ENCODE measurements at places on chromosomes 12 and 14. TPM values are rescaled to one million over a fixed set of nuclear protein-coding genes. Genes with fewer than 3 reads are reported as not detected.

The DDIT3 gene
- 42.5 TPM for total RNA-seq

The HOXC5 gene
- total RNA-seq, result 0.39 TPM

The IL31 gene
- total RNA-seq, result not detected

The E2F7 gene
- total RNA-seq, result 16.7 TPM

The SLC7A7 gene
- 3.4 TPM for total RNA-seq

The PLCZ1 gene
- total RNA-seq, result not detected

The GPRC5A gene
- total RNA-seq, result 56.1 TPM

The NOC4L gene
- total RNA-seq, result 10.4 TPM

The TAS2R9 gene
- total RNA-seq, result not detected

The RFLNA gene
- total RNA-seq, result 5.7 TPM

The TMEM253 gene
- not detected for total RNA-seq

The CCDC184 gene
- total RNA-seq, result 2.2 TPM

The SYT10 gene
- total RNA-seq, result not detected

The CD4 gene
- 0.26 TPM for total RNA-seq

The KRT2 gene
- not detected for total RNA-seq

The CCDC196 gene
- not detected for total RNA-seq

The PRIMA1 gene
- total RNA-seq, result not detected

The KRT8 gene
- 9.3 TPM for total RNA-seq

The STXBP6 gene
- 1.7 TPM for total RNA-seq

The SRRM4 gene
- not detected for total RNA-seq

The APOLD1 gene
- 3.5 TPM for total RNA-seq

The SMIM41 gene
- total RNA-seq, result 0.07 TPM

The PTPRB gene
- 8.6 TPM for total RNA-seq

The SLC6A15 gene
- 0.33 TPM for total RNA-seq

The CCDC197 gene
- not detected for total RNA-seq

The ADSS1 gene
- total RNA-seq, result 16.3 TPM

The KCNMB4 gene
- 1.6 TPM for total RNA-seq

Data from smooth muscle cell of the pulmonary artery (primary cell).